Epithelial cell of esophagus (primary cell): ENCODE measurements at places on chromosomes 4 and X.

GRCh38 chr4:174402470-174403176 lies 118.9 kb downstream of the CEP44 start:
- DNase-seq = peak; percentile 24

- DNase-seq = no peak
These were observed 29.5 kb upstream of the NUP54 start for GRCh38 chr4:76177709-76178108.

GRCh38 chr4:41437111-41437536 lies 100.8 kb upstream of the LIMCH1 start:
- DNase-seq = no peak

GRCh38 chr4:150569384-150569987 lies 12.5 kb upstream of the MAB21L2 start:
- no peak for DNase-seq

DNA sequence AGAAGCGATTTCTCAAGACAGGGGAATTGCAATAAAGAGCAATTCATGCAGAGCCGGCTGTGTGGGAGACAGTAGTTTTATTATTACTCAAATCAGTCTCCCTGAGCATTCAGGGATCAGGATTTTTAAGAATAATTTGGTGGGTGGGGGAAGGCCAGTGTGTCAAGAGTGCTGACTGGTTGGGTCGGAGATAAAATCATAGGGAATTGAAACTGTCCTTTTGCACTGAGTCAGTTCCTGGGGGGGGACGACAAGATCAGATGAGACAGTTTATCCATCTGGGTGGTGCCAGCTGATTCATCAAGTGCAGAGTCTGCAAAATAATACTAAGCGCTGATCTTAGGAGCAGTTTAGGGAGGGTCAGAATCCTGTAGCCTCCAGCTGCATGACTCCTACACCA lies 502.4 kb downstream of the NLGN4X start:
- DNase-seq = peak; percentile 24

- DNase-seq = no peak
These were observed 8.0 kb downstream of the SHOX start for GRCh38 chrX:638482-639131.

DNA sequence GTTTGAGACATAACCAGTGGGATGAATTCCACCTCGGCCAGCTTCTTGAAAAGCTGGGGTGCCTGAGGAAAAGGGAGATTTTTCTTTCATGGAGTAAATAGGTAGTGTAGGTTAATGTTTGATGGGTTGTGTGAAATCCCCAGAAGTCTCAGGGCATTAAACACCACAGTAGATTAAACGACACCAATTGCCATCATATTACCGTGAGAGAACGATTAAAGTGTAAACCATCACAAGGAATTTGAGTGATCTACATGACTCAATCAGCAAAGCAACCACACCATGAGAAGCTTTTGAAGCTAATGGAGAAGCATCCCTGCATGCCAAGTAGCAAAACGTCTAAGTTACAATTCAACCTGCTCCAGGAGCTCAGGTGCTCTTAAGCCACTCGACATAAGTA lies 322.5 kb upstream of the GATB start:
- no peak for DNase-seq

GRCh38 chr4:151415978-151416377 lies 7.0 kb downstream of the FHIP1A start:
- DNase-seq = peak; percentile 47

DNA sequence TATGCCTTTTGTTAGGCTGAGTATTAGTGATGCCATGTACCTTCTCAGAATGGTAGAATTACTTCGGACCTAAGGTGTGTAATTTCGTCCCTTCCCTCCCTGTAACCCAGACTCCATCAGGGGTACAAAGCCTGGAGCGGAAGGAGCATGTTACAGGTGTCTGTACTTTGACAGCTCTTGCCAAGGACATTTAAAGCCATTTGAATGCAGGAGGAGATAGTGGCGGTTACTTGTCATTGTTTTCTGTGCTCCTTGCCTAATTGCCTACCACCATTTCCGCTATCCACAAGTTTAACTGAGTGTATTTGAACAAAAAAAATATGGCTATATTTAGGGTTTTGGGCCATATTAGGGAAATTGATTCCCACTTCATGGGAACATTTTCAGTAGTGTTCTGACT lies 1.8 kb downstream of the FNIP2 start:
- no peak for DNase-seq

DNA sequence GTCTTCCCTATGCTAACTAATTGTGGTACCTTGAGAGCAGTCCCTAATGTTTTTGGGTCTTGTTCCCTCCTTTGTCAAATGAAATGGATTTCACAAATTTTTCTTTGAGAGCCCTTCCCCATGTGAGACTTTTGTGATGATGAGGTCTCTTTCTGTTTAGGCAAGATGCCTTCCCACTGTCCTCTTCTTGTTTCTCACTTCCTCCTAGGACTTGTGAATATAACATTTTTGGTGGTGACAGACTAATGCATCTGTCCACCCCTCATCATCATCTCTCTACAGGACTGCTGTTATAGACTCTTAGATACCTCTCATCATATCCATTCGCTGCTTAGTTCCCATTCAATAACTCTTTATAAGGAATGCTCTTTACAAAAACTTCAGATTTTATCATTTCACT lies 8.7 kb upstream of the ANK2 start:
- DNase-seq = no peak

GRCh38 chrX:17788956-17789562 lies 51.8 kb downstream of the SCML1 start:
- no peak for DNase-seq

GRCh38 chr4:105620640-105621323 lies 68.4 kb downstream of the ARHGEF38 start:
- peak; percentile 84 for DNase-seq

DNA sequence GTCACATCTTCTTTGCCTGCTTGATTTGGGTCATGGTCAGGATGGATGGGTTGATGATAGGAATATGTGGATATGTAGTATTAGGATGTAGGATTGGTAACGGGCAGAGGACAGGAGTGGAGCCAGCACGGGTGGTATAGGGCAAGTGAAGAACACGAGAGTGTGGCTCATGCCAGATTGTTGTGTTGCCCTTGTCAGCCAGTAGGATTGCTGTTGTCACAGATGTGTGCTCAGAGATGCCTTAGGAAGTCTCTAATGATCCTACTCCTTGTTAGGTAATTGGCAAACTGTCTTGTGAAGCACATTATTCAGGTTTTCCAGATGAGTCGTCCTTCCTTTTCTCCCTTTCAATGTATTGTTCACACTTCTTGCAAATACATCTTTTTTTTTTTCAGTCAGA lies 5.5 kb downstream of the ATP10D start:
- peak; percentile 67 for DNase-seq

DNA sequence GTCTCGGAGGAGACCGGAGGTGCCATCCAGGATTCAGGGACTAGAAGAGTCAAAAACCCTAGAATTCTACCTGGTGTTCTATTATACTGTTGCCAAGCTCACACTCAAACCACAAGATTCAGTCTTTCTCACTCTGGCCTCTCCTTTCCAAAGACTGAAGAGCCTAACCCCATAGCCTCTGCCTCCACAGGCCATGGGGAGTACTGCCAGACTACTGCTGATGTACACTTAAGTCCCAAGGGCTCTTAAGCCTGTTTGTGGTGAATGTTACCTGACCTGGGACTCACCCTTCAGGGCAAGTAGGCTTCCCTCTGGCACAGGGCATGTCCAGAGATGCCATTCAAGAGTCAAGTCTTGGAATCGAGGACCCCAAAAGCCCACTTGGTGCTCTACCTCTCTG lies 58.9 kb upstream of the IRS4 start:
- DNase-seq = no peak

GRCh38 chr4:35912174-35912573 lies 332.1 kb downstream of the ARAP2 start:
- no peak for DNase-seq

DNA sequence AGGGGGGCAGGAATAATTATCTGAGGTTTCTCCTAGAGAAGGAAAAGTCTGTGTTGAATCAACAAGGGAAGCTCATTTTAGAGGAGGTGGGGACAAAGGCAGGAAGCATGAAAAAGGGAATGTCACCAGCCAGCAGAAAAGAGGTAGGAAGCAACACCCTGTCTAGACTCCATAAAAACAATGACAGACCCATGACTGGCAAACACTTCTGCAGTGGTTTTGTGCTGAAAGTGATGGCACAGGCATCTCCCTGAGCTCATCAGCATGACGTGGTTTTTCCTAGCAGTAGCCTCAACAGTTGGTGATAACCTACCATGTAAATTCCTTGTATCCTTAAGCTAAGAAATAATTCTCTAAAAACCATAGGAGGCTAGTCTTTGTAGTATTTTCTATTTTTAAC lies 110.7 kb upstream of the GALNT7 start:
- no peak for DNase-seq

GRCh38 chr4:76206222-76206942 lies 7.2 kb downstream of the SCARB2 start:
- DNase-seq = no peak

- peak; percentile 22 for DNase-seq
These were observed 35.5 kb downstream of the DLG3 start for GRCh38 chrX:70479922-70480659.

GRCh38 chr4:121226362-121226761 lies 62.2 kb upstream of the TNIP3 start:
- peak; percentile 54 for DNase-seq

- DNase-seq = no peak
These were observed 231.9 kb downstream of the STPG2 start for GRCh38 chr4:97911236-97911906.

GRCh38 chr4:98377559-98377958 lies 116.4 kb downstream of the RAP1GDS1 start:
- DNase-seq = no peak

DNA sequence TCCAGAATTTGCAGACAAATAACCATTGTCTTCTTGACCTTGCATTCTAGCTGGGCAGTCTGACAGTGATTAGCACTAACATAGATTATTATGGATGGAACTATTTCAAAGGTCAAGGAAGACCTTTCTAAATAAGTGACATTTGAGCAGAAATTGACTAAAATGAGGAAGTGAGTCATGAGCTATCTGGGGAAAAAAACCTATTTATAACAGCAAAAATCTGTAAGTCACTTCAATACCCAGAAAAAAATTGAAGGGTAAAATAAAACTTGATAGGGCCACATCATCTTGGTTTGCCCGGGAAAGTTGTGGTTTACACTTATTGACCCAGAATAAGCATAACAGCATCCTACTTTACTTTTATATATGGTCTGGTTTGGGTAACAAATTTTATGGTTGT lies 414.6 kb upstream of the HS3ST1 start:
- DNase-seq = no peak

GRCh38 chrX:77771601-77772000 lies 14.4 kb downstream of the ATRX start:
- no peak for DNase-seq

- peak; percentile 71 for DNase-seq
These were observed 2340.7 kb downstream of the PCDH7 start for GRCh38 chr4:33060674-33061542.

DNA sequence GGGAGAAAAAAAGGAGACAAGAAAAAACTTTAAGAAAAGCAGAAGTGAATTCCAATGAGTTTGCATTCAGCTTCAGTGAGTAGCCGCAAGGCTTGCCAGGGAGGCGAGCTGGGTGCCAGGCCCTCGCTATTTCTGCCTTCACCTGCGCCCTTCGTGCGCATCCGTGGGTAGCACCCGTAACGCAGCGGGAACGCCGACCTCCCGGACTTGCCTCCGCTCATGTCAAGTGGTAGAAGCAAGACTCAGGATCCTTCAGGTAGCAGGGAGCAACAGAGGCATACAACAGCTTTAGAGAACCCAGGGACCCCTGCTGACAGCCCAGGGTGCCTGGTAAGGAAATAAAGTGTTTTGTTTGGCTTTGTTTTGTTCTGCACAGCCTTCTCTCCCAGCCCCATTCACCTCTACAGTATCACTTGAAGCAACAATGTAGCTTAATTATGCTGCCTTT lies 140.0 kb upstream of the BCOR start:
- no peak for DNase-seq

DNA sequence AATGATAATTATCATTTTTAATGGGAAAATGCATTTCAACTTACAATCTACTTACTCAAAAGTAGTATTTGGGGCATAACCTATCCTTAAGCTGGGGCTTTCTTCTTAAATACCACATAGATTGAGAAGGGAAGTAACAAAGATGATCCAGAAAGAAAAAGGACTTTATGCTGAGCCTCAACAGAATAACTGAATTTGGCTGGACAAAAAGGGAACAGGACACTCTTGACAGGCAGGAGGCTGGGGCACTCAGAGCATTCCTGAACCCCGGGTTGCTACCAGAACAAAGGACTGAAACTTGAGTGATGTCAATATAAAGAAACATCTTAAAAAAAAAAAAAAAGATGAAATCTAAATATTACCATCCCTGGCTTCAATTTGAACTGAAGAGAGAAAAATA lies 23.9 kb downstream of the RELL1 start:
- DNase-seq = no peak

DNA sequence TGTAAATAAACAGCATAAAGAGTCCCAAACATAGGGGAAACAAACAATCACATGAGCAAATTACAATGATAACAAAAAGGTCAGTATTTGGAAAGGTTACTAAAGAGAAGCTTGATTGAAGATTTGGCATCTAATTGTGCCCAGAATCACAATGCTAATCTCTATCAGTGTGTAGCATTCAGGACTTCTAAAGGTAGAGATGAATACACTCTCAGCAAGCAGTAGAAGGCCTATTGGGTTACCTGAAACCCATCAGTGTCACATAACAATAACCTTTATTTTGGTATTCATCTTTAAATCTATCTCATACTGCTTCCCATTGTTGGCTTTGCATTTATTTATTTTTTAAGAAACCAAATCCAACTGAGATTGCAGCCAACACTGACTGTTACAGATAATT lies 319.5 kb downstream of the ACTRT1 start:
- DNase-seq = no peak
